Vagina (tissue), 2 donors: ENCODE measurements at places on chromosomes 3 and 15.

DNA sequence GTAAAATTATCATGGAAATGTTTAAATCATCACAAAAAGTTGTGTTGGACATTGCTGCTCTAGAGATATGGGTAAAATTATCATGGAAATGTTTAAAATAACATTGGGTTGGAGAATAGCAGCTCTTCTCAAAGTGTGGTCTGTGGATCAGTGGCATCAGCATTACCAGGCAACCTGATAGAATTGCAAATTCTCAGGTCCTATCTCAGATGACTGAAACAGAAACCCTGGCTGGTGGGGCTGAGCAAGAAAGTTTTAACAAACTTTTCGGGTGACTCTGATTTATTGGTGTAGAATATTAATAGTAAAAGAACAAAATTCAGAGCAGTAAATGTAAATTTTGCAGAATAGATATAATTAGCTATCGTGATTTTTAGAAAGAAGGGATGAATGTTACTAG lies 28.9 kb downstream of the NXPE3 start:
- no peak for DNase-seq

GRCh38 chr15:57820119-57820518 lies 113.6 kb downstream of the POLR2M start:
- no peak for DNase-seq

GRCh38 chr15:31147456-31147855 lies 45.9 kb upstream of the TRPM1 start:
- DNase-seq: peak; percentile 60

GRCh38 chr3:87625876-87626275 lies 349.5 kb upstream of the POU1F1 start:
- DNase-seq: no peak

DNA sequence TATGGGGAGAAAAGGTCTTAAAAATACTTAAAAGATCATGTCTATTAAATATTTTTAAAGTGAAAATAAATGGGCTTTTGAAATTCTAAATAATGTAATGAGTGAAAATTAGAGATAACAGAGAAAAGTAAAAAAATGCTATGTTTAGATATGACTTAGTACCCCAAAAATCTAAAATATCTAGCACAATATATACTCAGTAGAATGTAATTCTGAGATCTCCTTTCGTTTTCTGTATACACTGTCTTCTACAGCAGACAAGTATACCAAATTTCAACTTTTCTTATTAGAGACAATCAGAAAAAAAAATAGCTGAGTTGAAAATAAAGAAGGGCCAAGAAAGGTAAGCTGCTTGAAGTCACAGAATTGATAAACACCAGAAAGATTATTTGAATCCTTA lies 140.8 kb downstream of the ADAM10 start:
- no peak for DNase-seq

- no peak for DNase-seq
These were observed 123.7 kb upstream of the IGSF10 start for GRCh38 chr3:151584566-151584965.

DNA sequence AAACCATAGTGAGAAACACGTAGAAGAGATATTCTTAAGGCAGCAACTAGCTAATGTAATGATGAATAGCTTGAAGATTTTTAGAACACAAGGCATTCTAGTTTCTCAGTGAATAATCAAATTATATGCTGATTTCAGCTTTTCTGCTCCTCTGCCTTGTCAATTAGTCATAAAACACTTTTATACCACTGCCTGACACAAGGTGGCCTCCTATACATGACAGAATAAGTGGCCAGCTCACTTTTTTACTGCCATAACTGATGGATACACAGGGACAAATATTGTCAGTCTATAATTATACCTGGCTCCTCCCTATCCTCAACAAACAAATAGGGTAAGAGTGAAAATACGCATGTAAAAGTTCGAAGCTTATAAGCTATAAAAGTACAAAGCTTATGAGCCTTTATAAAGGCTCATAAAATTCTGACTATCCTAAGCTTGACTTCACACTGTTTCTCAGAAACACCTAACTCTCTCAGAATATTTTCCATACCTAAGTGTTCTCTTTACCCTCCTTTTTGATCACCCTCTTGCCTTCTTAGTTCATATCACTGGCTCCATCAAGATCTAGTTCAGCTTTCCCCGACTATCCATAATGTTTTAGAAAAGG lies 81.6 kb downstream of the HERC1 start:
- DNase-seq: no peak

- no peak for DNase-seq
These were observed 312.1 kb upstream of the TGFBR2 start for GRCh38 chr3:30294241-30294667.

GRCh38 chr15:42193383-42193782 lies 14.7 kb downstream of the VPS39 start:
- no peak for DNase-seq

- no peak for DNase-seq
These were observed 261.4 kb downstream of the FHIT start for GRCh38 chr3:60989626-60990441.

DNA sequence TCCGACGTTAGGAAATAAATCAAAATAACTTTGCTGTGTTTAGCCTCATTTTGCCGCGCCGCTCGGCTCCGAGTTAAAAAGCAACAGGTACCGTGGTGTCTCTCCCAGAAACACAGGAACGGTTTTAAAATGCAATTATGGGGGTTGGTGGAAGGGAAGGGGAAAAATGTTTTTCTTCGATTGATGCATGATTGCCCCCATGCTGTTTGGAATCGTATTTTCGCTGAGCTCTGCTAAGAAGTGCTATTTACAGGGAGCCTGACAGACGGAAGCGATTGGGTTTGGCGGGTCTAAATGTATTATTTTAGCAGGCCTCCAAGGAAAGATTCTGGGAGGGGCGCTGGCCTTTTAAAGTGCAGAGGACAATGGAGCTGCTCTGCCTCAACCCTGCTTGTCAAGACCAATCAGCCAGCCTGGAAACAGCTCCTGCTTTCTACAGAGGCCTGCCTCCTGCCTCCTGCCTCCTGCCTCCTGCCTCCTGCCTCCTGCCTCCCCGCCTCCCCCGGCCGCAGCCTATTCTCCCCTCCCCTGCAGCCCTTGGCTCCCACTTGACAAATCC lies 156.7 kb upstream of the TLE3 start:
- DNase-seq: no peak

GRCh38 chr3:55337641-55338180 lies 149.4 kb downstream of the WNT5A start:
- no peak for DNase-seq

- DNase-seq: no peak
These were observed 151.7 kb downstream of the FBN1 start for GRCh38 chr15:48493763-48494225.

DNA sequence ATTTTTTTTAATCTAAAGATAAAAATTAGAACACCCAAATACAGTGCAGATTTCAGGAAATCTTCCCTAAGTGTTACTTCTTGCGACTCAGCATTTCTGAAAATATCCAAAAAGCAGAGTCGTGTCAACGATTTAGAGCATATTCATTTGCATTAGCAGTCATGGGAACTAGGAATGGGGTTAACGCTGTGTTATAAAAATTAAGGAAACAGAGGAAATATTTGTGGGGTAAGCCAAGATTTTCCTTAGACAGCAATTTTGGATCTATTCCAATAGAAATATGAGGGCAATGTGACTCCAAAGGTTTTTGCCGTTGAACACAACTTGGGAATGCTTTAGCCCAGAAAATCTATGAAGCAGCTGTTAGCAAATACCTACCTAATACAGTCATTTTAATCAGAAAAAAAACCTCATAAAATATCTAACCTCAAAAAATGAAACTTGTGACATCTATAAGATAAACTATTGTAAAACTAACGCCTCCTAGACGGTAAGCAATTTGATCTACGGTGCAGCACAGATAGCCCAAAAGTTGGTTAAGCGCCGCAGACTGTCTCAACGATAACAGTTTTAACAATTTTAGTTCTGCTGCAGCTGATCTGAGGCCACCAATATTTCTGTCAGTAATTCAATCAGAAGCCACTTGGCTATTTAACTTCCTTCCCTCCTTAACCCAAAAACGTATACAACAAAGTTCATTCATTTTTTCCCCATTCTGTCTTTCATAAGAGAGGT lies 5.8 kb upstream of the ATP11B start:
- no peak for DNase-seq

DNA sequence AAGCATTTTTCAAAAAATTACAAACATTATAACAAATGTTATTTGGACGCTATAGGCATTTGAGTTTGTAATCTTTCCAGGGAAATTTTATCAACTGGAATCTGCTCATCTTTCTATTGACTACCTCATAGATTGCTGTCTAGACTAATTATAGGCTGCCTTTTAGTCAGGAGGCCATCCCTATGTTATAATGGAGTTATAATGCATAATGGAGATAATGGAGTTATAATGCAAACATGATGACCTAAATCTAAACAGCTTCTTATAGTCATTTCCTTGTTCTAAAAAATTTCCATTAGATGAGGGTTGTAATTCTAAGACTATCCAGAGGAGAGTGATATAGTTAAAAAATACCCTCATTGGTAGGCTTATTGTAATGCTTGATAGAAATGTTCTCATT lies 226.4 kb downstream of the SI start:
- no peak for DNase-seq

- no peak for DNase-seq
These were observed 64.1 kb upstream of the HEG1 start for GRCh38 chr3:125119752-125120378.

DNA sequence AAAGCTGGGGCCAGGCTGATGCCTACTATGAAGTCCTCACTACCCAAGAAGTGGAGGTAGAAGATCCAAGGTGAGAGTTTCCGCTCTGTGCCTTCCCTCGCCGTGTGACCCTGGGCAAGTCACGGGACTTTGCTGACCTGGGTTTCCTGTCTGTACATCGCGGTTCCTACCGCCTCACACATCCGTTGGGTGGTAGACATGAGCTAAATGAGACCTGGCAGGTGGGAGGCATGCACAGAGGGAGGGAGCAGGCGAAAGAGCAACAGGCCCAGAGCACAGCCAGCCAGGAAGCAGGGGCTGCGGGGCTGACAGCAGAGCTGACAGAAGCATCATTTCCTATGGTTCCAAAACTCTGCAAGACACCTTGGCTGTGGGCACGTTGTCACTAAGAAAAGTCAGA lies 157.3 kb upstream of the BHLHE40 start:
- DNase-seq: no peak

DNA sequence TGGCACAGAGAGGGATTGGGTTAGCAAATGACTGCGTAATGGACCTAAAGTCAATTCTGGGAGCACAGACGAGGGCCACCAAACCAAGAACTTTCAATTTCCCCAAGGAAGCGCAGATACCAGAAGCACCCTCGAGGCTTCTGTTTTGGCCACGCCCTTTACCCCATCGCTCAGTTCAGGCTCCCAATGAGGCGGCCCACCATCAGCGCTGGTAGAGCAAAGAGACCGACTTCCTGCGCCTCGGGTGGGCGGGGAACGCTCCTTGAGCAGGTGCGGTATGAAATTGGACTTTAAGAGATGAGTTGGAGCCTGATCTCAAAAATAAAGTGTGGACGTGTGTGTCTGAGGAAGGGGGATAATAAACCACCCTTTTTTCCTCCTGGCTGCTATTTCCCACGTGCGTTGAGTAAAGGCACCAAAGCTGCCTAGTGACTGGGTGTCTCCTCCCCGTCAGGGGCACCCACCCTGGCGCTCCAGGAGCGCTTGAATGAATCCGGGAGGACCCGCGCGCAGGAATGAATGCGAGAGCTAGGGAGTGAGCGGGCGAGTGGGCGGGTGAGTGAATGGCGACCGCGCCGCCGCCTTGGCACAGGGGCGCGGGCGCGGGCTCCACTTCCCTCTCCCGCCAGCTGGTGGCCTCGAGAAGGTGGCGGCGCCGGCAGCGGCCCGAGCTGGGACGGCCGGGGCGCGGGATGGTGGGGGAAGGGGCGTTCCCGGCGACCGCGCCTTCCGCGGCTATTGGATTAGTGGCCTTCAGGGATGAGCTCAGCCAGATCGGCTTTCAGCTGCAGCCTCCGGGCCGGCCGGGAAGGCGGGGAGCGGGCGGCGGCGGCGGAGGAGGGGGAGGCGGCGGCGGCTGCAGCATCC lies at the start of gene SPSB4:
TSS of gene SPSB4 (plus strand) at position 772 of the 867 bp plus-strand sequence. CDS start 14,758 bp downstream, outside the sequence.
- DNase-seq: no peak

DNA sequence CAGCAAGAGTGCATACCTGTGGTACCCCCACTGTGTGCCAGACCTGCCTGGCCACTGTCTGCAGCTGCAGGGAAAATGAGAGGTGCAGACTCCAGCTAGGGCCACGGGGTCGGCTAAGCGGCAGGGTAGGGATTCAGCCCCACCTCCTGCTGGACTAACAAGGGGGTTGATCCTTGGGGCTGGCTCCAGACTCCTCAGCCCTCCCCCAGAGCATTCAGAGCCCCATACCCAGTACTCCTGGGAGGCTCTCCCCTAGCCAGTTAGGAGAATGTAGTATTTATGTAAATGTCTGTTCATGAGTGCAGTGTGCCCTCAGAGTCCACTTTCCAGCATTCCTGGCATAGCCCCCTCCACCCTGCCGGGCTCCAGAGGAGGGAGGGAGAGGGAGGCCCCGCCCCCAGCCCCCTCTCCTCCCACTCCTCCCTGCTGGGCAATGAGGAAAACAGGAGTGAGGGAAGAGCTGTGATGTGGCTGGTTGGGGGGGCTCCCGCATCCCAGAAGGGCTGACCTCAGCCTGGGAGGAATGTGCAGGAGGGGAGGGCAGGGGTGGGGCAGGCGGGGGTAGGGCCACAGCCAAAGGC lies 4.5 kb upstream of the SEMA3B start:
- DNase-seq: no peak

- no peak for DNase-seq
These were observed 499.9 kb downstream of the TBL1XR1 start for GRCh38 chr3:176697284-176697889.

- no peak for DNase-seq
These were observed 88.3 kb downstream of the TMEM266 start for GRCh38 chr15:76147906-76148570.

DNA sequence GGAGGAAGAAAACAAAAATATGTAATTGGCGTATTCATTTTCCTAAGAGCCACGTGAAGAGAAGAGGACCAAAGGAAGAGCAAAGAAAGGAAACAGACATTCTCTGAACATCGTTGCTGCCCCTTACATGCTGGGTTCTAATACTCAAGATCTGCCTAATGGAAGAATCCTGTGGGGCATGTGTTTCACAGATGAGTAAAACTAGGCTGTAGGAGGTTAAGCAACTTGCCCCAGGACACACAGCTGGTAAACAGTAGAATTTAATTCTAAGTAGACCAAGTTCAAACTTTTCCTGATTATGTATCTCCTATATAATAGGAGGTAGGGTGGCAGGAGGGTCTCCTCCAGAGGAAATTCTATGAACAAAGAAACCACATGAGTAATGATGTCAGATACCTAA lies 106.1 kb upstream of the TNFAIP8L3 start:
- DNase-seq: no peak

DNA sequence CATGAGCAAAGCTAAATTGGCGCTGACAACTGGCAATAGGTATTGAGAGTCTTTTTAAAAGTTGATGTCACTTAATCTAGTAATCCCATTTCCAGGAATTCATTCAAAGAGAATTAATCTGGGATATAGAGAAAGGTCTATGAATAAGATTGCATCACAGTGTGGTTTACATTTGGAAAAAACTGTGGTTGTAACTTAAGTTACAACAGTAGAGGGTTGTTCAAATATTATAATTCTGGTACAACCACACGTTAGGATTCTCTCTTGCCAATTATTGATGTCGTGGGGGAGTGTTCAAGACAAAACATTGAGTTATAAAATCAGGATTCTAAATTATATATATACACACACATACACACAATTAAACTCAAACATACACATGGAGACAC lies 79.8 kb downstream of the LIPC start:
- no peak for DNase-seq

- no peak for DNase-seq
These were observed 110.8 kb downstream of the TBC1D2B start for GRCh38 chr15:77966540-77967234.

GRCh38 chr15:52113708-52114107 lies 1.1 kb upstream of the BCL2L10 start:
- no peak for DNase-seq

- no peak for DNase-seq
These were observed 23.7 kb downstream of the FAM98B start for GRCh38 chr15:38477637-38478036.
